ENCODE measurements at places on chromosomes 1 and 21.
A peak's percentile ranks its signal among the peaks of the same experiment; 100 is the strongest.

DNA sequence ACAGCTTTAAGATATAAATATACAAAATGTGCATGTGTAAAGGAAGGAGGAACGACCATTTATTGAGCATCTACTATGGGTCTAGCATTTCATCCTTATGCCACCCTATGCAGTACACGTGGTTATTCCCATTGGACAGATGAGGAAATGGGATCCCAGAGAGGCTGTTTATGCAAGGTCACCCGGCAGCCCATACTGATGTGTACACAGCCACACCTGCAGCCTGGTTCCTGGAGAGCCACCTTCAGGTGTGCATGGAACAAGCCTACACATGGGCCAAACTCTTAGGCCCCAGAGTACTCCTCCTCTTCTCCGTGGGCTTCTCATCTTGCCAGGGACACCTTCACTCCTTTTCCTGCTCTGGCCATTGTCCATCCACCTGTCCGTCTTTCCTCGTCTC, 108.8 kb downstream of the PAX7 start:
- no peak for DNase-seq

DNA sequence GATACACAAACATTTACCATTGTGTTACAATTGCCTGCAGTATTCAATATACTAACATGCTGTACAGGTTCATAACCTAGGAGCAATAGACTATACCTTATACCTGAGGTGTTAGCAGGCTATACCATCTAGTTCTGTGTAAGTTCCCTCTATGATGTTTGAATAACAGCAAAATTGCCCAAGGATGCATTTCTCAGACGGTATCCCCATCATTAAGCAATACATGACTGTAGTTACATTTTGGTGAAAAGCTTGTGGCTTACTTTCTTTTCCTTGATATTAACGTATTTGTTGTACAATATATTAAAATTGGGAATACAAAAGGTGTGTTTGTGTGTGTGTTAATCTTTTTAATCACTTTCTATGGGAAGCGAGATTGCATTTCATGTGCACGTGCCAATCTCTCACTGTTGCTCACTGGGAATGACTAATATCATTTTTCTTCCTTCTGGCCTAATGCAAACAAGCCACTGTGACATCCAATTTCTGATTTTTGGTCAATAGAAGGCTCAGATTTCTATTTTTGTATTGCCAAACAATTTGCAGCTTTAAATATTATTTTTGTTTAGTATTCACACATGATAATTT, 36.7 kb upstream of the WLS start:
- no peak for DNase-seq

- no peak for DNase-seq
These were observed 520.5 kb downstream of the USP25 start for GRCh38 chr21:16250273-16250672.

GRCh38 chr1:15957221-15958095, 18.4 kb downstream of the ZBTB17 start:
- no peak for DNase-seq

DNA sequence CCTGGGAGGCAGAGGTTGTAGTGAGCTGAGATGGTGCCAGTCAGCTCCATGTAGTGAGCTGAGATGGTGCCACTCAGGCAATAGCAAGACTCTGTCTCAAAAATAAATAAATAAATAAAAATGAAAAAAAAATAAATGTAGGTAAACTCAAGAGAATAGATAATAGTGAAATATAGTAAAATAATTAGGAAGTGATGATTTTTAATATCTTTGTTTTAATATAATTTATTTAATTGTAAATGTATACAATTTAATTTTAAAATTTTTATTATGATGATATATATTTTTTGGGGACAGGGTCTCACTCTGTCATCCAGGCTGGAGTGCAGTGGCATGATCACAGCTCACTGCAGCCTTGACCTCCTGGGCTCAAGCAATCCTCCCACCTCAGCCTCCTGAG, 19.6 kb upstream of the SERINC2 start:
- DNase-seq, result no peak

GRCh38 chr1:77355010-77355409, 73.2 kb downstream of the AK5 start:
- DNase-seq, result no peak

DNA sequence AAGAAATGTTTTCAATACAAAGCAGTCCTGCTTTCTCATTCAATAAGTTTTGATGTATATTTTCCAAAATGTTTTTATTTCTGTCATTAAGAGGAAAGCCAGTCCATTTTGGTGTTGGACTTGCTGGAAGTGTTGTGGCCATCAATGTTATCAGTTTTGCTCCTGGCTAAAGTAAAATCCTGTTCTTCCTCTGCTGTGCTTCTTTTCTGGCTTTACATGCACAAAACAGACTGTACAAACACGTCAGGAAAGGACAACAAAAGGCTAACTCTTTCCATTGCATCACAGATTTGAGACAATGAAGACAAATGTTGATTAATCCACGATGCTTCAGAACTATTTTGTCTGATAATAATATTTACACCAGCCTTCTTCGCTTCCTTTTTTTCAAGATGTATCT, 735.4 kb downstream of the LTN1 start:
- DNase-seq, result no peak

DNA sequence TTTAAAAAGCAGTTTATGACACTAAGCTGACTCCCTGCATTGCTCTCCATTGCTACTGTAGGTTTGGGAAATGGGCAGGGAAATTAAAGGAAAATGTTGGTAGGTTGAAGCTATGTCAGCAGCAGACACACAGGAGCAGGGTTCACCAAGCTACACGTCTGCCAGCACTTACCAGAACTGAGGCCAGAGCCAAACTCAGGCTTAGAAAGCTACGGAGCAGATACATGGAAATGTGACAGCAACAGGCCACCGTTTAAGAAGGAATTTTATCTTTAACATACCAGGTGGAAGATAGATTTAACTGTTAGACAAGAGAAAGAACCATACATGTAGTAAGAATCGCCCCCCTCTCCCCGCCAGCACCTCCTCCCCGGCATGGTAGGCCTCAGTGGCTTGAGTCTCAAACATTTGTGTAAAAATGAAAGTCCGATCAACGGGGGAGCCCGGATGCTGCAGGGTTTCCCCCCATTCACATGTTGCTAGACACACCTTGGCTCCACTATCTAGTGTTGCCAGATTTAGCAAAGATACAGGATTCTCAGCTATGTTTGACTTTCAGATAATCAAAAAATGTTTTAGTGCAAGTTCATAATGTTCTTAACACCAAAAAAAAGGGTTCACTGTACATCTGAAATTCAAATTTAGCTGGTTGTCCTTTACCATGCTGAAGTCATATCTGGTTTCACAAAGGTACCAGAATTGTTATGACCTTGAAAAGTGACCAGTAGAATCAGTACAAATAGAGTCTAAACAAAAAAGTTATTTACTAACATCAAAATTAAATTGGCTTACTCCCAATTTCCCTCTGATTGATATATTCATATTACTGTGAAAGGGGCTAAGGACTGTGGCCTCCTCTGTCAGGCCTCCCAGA, 6.7 kb downstream of the OR2T11 start:
- DNase-seq, result no peak

DNA sequence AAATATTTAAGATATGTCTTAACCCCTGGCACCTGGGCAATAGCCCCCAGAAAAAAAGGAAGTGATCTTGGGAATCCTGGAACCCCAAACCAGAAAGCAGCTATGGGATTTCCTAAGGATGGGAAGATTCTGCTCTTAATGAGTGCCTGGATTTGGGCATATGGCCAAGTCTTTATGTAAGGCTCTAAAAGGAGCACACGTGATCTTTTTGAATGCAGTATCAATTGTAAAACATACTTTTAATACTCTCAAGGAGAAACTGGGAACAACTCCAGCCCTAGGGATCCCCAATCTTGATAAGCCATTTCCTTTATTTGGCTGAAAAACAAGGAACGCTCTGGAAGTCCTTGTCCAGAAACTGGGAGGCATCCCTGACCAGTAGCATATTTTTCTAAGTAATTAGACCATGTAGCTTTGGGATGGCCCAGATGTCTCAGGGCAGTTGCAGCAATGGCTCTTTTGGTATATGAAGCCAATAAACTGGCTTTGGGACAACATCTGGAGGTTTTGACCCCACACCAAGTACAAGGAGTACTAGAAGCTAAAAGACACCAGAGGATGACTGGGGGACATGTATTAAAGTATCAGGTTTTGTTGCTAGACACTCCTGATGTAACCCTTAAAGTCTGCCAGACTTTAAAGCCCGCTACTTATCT, 80.9 kb upstream of the KIAA0040 start:
- no peak for DNase-seq

DNA sequence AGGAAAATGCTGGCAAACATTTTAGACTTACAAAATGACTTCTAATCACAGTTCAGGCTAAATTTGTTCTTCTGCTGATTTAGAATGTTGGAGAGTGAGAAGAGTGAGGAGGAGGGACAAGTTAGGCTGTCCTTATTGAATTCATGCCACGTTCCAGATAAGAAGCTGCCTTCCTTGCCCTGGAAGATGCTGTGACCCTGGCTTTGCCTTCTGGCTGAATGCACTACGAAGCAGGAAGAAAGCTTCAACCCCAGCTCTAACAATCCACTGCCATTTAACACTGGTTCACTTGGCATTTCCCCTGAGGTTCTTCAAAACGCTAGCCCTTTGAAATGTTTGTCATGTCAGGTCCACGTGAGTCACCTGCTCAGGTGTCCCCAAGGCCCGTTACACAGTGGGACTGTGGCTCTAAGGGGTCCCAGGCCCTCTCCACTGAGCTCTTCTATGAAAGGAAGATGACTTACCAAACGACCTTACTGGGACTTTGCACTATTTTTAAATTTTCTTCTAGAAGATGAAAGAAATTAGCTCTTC, 30.0 kb upstream of the LRRC8C start:
- DNase-seq, result no peak

DNA sequence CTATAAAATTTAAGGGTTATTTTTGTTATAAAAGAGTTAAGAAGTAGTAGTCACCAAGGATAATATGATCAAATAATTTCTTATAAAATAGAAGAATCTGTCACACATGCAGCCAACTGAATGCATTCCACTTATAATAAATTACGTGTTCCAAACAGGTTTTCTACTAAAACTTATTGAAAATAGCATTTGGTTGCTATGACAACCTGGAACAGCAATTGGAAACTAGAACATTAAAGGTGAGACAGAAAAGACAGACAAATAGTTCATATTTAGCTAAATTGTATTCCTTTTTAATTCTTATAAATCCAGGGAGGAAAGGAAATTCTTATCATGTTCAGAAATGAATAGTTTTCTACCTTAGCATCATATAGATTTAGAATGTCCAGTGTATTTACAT, 9.1 kb upstream of the CHODL start:
- no peak for DNase-seq

GRCh38 chr1:69639159-69639558, 71.4 kb downstream of the LRRC7 start:
- DNase-seq, result no peak

GRCh38 chr1:162878000-162878596, 17.1 kb upstream of the CCDC190 start:
- peak; percentile 68 for DNase-seq

DNA sequence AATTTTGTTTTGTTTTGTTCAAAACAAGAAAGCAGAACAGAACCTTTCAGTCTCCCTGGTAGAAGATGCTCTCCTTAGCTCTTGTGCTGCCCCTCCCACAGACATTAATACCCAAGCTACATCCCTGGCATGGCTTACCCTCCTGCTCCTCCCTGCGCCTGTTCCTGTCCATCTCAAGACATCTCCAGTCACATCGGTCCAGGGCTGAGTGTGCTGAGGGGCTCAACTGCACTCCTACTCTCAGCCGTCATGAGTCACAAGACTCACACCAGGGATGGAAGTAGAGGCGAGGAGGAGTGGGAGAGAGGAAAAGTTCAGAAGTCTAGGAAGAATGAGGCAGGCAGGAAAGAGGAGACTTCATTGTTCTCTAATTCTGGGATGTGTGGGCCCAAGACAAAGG, 9.2 kb upstream of the TACSTD2 start:
- DNase-seq, result no peak

GRCh38 chr1:100306735-100307313, 40.8 kb downstream of the RTCA start:
- no peak for DNase-seq

DNA sequence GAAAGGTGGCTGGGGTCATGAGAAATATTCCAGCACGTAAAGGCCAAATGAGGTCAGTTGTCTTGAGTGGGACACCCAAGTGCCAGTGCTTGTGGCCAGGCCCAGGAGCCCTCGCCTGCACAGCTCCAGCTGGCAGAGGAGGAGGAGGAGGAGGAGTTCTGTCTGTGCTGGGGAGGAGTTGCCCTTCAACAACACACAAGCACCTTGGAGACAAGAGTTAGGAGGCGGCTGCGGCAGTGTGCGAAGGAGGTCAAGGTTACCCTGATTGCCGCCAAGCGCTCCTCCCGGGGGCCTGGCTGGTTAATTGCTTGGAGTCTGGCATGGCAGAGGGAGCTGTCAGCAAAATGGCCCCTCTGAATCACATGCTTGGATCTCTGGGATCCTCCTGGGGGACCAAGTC, 45.1 kb downstream of the GRIK3 start:
- DNase-seq, result no peak

DNA sequence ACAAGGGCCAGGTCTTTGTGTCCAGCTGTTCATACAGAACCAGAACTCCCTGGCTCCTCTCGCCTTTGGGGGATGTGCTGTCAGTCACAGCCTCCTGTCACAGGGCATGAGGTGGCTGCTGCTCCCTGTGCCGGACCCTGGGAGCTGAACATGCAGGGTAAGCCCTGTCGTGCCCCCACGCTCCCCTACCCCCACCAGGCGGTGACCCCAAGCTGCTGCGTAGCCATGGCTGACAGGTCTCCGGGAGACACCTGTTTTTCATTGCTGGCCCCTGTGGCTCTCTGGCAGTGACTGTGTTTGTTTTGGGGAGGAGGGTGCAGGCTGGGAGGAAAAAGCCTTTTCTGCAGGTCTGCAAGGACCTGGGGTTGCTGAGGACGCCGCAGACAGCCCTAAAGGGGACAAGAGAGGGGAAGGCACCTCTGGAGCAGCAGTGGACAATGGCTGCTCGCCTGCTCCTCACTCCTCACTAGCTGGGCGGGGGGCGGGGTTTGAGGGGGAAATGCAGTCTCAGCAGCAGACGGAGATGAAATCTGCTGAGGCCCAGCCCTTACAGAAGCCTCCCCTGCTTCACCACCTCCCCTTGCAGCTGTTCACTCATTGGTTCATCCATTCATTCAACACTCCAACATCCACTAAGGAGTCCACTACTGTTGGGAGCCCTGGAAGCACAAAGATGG, 81.4 kb downstream of the TRABD2B start:
- DNase-seq, result no peak

- no peak for DNase-seq
These were observed 71.8 kb upstream of the ADAM30 start for GRCh38 chr1:119968068-119968492.

DNA sequence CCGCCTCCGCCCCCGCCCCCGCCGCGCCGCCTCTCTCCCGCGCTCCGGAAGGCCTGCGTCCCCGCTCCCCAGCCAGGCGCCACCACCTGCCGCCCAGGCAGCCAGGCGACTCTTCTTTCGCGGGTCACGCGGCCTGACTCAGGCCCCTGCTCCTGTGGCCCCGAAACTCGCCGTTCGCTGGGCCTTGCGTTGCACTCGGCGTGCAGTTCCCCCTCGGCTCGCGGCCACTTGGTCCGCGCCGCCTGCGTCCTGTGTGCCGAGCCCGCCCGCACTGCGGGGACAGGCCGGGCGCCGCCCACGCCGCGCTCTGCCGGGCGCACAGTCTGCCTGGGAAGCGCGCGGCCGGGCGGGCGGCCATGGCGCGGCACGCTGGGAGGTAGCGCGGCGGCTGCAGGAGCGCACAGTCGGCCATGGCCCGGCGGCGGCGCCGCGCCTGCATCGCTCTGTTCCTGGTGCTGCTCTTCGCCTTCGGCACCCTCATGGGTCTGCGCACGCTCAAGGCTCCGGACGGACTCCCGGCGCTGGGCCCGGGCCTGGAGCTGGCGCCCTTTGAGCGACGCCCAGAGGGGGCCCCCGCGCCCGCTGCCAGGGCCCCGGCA, at the start of gene MANEAL:
Gene MANEAL (plus strand): TSS at position 75 of the 599 bp plus-strand sequence. CDS start 336 bp downstream, at position 411.
- no peak for DNase-seq

GRCh38 chr1:183952101-183952500, 85.4 kb downstream of the COLGALT2 start:
- no peak for DNase-seq

Data from DMS 273 treated with DMSO at 0.1 percent for 48 hours (cell line).